ENCODE measurements at places on chromosomes 7 and 10.

GRCh38 chr10:61163403-61163802, 219.4 kb upstream of the RHOBTB1 start:
- no peak for DNase-seq

DNA sequence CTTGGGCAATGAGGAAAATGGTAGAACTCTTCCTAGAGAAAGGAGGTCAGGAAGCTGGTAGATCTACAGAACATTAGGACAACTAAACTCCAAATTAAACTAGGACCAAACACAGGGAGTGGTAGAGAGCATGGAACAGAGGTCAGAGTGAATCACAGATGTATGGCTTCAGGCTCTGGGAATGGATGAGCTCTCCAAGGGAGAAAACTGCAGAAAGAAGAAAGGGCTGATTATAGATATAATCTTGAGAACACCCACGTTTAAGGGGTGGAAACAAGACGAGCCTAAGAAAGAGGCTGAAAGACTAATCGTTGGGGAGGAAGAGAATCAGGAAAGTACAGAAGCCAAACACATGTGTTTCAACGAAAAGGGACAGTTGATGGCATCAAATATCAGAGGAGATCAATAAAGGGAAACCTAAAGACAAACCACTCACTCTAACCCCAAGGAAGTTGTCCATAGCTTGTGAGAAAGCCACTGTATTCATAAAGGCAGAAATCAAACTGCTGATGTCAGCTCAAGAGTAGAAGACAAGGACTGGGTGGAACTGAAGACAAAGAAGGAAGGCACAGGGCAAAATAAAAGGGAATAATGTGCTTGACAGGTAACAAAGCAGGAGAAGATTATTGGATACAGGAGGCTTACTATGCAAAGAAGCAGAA, 41.4 kb downstream of the NUDCD3 start:
- no peak for DNase-seq

- no peak for DNase-seq
Observed at GRCh38 chr7:43876976-43877745, 7.8 kb upstream of the MRPS24 start.

GRCh38 chr10:91495402-91495801, 85.3 kb downstream of the HECTD2 start:
- DNase-seq: no peak

DNA sequence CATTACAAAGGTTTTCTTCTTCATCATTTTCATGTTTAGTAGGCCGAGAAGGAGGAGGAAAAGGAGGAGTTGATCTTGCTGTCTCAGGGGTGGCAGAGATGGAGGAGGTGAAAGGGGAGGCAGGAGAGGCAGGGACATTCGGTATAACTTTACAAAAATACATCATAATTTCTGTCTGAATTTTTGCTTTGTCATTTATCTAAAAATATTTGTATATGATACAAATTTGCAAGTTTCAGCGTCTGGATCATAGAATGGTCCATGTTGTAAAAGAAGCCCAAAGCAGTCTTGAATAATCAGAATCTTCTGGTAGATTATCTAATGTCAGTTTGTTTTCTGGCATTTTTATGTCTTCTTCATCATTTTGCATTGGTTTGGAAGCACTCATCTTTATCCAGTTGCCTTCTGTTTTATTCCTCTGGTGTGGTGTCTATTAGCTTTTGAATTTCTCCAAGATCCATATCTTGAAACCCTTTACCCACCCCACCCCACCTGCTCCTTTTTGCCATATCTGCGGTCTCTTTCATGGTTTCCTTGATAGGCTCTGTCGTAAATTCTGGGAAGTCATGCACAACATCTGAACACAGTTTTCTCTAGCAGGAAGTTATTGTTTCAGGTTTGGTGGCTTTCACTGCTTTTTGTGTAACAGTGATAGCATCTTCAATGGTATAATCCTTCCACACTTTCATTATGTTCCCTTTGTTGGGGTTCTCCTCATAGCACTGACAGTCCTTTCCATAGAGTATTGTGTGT, 95.0 kb downstream of the ST7 start:
- DNase-seq: no peak

DNA sequence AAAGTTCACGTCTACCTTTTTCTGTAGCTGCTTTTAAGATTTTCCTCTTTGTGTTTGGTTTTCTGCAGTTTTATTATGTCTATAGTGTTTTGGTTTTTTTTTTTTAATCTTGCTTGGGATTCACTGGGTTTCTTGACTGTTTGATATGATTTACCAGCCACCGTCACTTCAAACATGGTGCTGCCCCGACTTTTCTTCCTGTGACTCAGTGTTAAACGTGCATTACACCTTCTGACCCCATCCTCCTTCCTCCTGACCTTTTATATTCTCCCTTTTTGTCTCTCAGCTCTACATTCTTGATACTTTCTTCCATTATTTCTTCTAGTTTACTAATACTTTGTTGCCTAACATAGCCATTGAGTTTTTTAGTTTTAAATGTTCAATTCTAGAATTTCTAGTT, 61.5 kb downstream of the GNA12 start:
- no peak for DNase-seq
